ENCODE measurements at places on chromosomes 3 and 15.
A peak's percentile ranks its signal among the peaks of the same experiment; 100 is the strongest.

- no peak for DNase-seq
Measured at GRCh38 chr15:52464478-52464877, 64.2 kb downstream of the MYO5A start.

GRCh38 chr15:91555312-91555711 lies 298.2 kb upstream of the SLCO3A1 start:
- DNase-seq: no peak

- no peak for DNase-seq
Measured at GRCh38 chr15:49495993-49496753, 73.1 kb downstream of the FGF7 start.

GRCh38 chr3:37190667-37191066 lies 16.3 kb upstream of the LRRFIP2 start:
- DNase-seq: no peak

GRCh38 chr3:126714921-126715320 lies 10.9 kb downstream of the CHCHD6 start:
- no peak for DNase-seq

DNA sequence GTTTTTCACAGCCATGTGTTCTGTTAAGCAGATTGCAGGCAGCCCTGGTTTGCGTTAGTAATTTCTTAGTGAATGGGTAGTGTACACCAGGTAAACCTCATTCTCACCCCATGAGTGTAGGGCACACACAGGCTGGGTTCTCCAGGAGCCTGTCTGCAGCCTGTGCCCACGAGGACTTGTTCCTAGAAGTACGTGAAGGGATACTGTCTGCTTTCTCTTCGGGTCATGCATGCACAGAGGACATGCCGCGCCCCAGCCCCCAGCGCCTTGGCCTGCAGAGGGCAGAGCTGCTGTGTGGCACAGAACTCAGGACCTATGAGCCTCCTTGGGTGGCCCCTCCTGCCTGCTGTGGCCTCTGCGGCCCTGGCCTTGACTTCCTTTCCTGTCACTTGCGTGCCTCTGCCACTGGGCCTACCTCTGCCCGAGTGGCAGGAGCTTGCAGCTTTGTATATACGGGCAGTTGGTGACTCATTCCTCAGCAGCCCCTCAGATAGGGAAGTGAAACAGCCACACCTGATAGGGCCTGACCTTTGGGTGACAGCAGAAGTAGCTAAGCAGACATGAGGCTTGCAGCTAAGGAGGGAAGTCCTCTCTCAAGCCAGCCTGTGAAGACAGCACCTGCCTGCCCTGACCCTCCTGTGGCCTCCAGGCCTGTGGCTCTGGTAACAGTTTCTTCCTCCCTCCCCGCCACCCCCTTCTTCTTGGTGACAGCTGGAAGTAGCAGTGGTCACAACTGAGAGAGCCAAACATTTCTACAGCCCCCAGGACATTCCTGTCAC lies 19.5 kb downstream of the PPCDC start:
- peak; percentile 48 for DNase-seq

GRCh38 chr15:73052653-73053397 lies 562 bp downstream of the NEO1 start:
- DNase-seq: peak; percentile 39

- no peak for DNase-seq
Measured at GRCh38 chr15:49721621-49722020, 100.8 kb downstream of the DTWD1 start.
